Fibroblast of villous mesenchyme (primary cell): ENCODE measurements at places on chromosomes 11 and 22. TPM values are rescaled to one million over a fixed set of nuclear protein-coding genes. Genes with fewer than 3 reads are reported as not detected.

DNA sequence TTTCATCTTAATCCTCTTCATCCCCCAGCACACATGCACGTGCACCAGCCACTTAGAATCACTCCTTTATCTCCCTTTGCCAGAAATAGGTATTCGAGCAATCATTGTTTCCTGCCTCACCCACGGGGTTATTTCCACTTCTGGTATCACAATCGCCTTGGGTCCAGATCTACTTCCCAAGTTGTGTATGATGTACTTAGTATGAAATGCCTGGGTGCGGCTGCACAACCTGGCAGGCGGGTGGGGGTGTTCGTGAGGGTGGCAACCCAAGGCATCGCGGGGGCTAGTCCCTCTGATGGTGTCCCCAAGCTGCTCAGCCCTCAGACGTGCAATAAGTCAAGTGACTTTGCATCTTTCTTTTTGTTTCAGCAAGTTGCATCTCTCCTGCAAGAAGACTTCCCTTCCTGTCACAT, 475.6 kb downstream of the MIAT start:
- DNase-seq: no peak

Gene CCDC87
- 0.43 and 0.64 TPM in 2 replicates for total RNA-seq

GRCh38 chr22:19526702-19527111, 2.5 kb upstream of the CLDN5 start:
- DNase-seq: no peak

Gene GUCY1A2
- 0.43 and 0.64 TPM in 2 replicates for total RNA-seq

Gene KRTAP5-10
- not detected in 2 replicates for total RNA-seq

Gene CNGA4
- total RNA-seq: under 0.01 and 0.43 TPM in 2 replicates

DNA sequence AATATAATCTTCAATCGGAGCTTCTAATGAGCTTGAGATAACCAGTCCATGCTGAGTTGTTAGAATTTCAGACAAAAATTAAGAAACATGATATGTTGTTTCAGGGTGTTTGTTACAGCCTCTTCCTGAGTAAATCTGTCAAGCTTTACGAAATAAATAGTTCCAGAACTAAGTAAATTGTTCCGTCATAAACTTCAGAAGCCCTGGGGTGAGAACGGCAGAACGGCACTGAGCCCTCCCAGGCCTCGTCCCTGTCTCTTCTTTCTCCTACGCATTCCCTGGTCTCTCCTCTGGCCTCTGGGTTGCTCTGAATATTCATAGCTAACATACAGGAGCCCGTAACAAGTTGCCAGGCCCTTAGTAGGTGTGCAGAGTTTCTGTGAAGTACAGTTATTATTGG, 390.8 kb upstream of the NARS2 start:
- peak; percentile 16 for DNase-seq

- DNase-seq: no peak
Measured at GRCh38 chr11:18567081-18567480, 21.5 kb downstream of the UEVLD start.

Gene ANKK1
- under 0.01 TPM in 1 of 2 replicates, not detected in the other for total RNA-seq

DNA sequence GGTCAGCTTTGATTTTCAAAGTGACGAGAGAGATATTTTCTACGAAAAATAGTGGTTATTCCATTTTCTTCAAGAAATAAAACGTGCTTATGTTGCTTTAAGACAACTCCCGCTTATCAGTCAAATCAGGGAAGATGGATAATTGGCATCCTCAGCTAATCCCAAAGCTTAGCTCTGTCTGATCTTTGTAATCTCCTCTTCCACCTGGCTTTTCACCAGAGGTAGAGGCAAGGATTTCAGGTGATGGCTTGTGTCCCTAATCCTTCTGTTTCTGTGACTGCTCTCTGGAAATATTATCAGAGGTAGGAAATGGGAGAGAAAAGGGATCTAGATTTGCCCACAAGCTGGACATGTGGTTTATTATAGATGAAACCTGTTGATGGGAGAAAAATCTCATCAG, 78.9 kb downstream of the DBX1 start:
- no peak for DNase-seq

Gene SERPING1
- total RNA-seq: 10.8 and 21.9 TPM in 2 replicates

Gene POU2AF2
- total RNA-seq: not detected in 2 replicates

DNA sequence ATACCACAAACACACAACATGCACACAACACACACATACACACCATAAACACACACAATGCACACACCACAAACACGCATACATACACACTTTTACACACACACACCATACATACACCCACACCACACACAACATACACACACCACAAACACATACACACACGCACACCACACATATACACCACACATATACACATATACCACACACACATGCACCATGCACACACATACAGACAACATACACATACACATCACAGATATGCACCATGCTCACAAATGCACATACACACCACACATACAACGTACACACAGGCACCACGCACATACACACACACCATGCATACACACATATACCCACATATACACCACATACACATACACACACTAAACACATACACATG, 11.7 kb upstream of the B4GALNT4 start:
- DNase-seq: no peak

DNA sequence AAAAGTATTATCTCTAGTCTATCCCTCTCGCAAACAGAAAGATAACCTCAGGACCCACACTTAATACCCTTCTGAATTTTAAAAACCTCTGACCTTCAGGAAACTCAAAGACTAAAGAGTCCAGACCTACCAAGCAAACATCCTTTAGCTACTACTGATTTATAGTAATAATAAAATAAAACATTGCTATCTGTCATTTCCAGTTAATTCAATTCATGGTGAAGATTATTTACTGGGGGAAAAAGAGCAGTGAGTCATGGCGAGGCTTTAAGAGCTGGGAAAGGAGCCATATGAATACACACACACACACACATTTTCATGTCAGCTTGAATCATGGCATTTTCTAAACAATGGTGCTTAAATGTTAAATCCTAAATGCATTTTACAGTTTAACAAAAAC, 87.1 kb downstream of the FAM76B start:
- peak; percentile 82 for DNase-seq

DNA sequence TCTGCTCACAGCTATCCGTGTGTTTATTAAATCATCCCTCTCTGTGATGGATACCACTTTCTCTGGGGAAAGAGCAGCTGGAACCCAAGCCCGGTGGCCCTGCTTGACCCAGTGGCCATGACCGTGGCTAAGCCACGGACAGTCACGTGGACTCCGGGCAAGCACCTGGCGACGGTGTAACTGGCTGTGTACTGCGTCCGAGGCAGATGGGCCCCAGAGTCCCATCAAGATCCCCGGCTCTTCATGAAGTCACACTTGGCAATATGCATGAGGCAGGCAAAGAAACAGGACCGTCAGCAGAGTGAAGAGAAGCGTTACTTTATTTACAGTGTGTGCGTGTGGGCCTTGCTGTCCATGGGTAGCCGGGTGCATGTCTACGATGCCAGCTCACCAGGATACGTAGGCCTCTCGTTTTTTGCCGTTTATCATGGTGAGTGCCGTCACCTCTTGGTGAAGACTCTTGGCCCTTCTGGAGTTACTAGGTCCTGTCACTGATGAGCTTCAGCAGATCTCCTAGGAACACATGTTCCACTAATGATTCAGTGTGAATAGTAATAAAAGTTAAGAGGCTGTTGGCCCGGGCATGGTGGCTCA, 366.3 kb downstream of the TBC1D22A start:
- no peak for DNase-seq

DNA sequence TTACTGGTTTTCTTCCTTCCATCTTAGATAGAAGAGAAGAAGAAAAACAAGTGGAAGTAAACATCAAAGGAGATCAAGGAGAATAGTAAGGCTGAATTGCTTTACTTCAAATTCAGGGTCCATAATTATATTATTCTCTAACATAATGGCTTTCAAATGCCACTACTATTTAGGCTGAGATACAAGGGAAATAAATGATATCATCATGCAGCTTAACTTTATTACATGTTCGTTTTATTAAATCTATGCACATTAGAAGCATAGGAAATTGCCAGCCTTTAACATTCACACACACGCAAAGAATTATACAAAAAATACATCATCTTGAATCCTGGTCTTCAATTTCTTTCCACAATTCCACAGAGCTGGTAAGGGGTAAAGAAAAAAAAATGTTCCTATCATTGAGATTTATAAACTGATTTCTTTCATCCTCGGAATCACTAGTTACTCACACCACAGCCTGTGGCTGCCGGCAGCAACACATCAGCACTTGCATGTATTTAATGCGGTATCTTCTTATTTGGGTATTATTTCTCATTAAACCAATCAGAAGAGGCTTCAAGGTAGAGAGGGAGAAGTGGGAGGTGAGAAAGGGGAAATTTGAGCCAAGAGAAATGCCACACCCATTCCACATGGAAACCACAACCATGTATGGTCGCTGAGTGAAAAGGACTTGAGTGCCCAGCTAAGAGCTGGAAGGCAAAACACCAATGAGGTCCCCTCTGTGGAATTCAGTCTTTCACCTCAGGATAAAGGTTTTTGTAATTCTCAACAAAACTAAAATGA, 26.3 kb downstream of the SYTL2 start:
- DNase-seq: no peak

Gene OR8D2
- total RNA-seq: not detected in 2 replicates

- no peak for DNase-seq
Measured at GRCh38 chr11:126830216-126830806, 170.3 kb downstream of the KIRREL3 start.

GRCh38 chr11:1504138-1504537, 17.6 kb upstream of the MOB2 start:
- DNase-seq: no peak

DNA sequence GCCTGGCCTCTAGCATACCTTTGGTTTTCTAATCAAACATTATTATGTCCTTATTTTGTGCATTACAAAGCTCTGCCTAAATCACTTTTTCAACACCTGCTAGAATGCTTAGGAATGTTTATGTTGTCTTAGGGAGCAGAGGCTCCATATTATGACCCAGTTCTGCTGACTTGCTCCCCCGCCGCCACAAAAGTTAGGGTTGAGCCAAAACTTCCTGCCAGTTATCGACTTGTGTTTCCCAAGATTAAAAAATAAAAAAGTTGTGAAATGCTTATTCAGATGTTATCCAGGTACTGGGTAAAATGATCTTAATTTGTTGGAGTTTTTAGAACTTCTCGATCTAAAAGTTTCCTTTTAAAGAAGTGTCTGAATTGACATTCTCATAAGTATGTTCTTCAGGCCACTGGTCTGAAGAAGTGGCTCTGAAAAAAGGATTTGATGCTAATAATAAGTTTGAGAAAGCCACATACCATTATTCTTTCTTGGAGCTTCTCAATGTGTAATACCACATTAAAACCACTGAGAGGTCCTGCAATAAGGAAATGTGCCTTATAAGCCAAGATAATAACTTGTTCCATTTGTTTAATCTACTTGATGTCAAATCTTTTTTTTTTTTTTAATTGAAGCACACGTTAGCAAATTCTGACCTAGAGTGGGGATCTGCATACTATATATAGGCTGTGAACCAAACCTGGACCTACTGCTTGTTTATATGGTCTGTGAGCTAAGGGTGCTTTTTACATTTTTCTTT, 2.2 kb downstream of the RNF185 start:
- no peak for DNase-seq

- DNase-seq: peak; percentile 67
Measured at GRCh38 chr22:42648368-42649245, 585 bp downstream of the CYB5R3 start.

Gene GSTT2B
- total RNA-seq: 1.3 and 1.9 TPM in 2 replicates

Gene ELF5
- total RNA-seq: under 0.01 TPM in 2 replicates

Gene VSIG2
- total RNA-seq: under 0.01 TPM in 1 of 2 replicates, not detected in the other

- no peak for DNase-seq
Measured at GRCh38 chr11:699753-700152, 4.1 kb downstream of the TMEM80 start.

GRCh38 chr11:45859661-45860140, 12.4 kb downstream of the CRY2 start:
- peak; percentile 99 for DNase-seq
